ENCODE measurements at places on chromosomes 1 and 21.

DNA sequence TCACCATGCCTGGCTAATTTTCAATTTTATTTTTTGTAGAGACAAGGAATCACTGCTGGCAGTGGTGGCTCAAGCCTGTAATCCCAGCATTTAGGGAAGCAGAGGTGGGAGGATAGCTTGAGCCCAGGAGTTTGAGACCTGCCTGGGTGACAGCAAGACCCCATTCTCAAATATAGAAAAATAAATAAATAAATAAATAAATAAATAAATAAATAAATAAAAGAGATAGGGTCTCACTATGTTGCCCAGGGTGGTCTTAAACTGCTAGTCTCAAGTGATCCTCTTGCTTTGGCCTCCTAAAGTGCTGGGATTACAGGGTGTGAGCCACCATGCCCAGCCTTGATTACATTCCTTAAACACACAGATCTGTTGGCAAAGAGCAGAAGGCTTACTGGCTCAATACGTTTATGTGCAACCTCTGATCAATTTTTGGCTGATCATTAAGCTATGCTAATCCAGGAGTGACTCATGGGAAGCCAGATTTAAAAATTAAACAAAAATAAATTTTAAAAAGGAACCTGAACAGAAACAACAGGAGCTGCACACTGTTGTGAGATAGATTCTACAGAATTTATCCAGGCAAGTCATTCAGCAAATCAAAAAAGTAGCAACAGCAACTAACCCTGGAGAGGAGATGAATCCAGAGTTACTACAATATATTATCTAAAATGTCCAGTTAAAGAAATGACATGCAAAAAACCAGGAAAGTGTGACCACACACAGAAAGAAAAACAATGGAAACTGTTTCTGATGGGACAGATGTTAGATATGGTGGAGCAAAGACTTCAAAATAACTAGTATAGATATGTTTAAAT is 79.4 kb downstream of the RPE65 start:
- no peak for DNase-seq

DNA sequence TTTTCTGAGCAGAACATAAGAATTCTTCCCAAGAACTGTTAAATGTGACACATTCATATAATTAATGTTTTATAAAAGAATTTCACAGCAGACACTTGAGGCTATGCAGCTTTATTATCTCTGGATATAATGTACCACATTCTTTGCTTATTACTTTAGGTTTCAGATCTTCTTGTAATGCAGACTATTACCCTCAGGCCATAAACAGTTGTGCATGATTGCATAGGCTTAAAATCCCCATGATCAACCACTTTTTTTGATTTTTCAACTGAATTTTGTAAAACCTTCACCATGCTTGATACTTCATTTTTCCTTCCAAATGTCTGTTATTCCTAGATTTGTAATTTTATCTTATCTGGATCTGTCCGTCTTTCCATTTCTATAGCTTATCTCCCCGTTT is 1355.7 kb downstream of the BRINP3 start:
- DNase-seq: no peak

DNA sequence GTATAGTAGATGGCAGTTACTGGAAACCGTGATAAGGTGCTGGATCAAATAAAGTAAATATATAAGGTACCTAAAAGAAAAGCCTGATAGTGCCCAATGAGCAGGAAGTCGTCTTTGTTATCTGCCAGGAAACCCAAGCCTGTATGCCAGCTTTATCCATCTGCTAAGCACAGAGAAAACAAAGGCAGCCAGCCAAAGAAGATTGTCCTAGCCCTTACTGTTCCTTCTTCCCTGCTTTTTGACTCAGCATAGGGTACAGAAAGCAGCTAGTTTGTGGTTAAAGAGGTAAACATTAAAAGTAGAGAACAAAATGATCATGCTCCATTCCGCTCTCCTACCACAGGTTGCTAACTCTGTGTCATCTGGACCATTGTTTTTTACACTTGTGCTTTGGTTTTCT is 10.1 kb downstream of the KRTAP22-2 start:
- no peak for DNase-seq

GRCh38 chr1:11298390-11299224 is 25.6 kb downstream of the UBIAD1 start:
- no peak for DNase-seq

- DNase-seq: no peak
Measured at GRCh38 chr1:228867108-228867950, 132.1 kb downstream of the RHOU start.

DNA sequence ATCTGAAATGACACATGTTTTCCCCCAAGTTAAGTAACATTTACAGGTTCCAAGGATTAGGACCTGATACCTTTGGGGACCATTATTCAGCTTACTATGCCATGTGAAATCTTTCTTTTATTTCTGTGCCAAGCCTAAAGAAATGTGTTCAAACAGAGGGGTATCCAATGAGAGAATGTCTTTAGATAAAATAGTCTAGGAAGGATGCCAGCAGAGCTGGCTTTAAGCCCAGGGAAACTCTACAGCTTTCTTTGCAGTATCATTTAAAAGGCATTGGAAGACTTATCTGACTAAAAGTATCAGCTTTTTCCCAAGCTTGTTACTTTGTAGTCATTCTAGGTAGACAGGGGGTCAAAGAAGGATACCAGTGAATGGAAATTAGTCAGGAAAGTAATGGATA is 860.4 kb downstream of the PLA2G4A start:
- DNase-seq: no peak

DNA sequence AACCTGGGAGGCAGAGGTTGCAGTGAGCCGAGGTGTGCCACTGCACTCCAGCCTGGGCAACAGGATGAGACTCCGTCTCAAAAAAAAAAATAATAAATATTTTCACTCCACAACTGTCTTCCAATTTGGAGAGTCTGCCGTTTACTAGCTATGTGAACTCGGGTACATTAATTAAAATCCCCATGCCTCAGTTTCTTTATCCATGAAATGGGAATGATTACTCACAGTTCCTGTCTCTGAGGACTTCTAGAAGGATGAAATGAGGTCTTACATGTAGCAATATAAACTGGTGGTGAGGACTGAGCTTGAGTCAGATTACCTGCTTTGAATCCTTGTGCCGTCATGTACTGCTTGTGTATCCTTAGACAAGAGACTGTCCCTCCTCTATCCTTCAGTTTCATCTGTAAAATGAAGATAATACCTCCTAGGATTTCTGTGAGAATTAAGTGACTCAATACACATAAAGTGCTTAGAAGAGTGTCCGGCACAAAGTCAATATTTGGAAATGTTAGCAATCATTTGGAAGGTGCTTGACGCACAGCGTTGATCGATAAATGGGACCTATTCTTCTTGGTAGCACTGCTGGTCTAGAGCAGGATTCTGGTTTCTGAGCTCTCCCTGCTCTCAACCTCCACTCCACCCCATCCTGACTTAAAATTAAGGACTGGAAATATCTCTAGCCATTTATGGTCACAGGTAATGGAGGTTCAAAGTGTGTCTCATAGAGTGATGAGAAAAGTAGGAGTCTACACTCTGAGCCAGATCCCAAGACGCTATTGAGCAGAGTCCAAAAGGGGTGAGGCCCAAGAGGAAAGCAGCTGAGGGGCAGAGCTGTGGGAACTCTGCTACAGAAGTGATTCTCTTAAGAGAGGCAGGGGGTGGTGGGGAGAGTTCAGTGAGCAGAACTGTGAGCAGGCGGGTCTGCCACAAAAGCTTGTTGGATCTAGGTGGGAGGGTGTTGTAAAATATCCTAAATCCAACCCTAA is 11.6 kb upstream of the DDI2 start:
- DNase-seq: no peak

DNA sequence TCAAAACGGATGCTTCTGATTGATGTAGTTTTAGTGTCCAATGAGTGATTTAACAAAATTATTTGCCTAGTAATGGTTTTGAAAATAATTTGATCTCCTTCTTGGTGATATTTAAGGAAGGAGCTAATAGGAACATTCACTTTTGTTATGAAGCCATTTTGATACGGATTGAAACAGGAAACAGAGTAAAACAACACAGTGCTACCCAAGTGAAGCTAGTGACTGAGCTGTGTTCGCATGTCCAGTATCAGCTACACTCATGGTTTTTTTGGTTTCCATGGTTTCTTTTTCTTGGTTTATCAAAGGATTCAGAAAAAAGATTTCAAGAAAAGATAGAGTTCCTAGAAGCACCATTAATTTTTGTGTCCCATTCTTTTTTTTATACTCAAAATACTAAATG is 40.1 kb upstream of the PLEKHO1 start:
- DNase-seq: no peak
